ENCODE measurements at places on chromosomes 7 and 10.

- DNase-seq: no peak
Measured at GRCh38 chr7:141889321-141889720, 26.9 kb upstream of the OR9A4 start.

DNA sequence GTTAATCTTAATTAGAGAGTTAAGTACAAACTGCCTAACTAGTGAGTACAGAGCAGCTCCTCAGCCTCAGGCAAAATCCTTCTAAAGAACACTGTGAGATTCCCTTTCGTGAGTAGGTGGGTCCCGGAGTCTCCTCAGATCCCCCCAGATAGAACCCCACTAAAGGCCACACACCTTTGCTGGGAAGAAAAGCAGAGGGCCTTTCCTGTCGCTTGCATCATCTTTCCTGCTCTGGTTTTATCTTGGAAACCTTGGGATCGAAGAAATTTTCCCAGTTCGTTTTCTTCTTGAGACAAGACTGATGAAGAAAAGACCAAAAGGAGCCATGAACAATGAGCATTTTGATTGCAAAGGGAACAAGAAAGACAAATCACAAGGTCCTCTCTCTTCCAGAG lies 40.9 kb downstream of the ICA1 start:
- no peak for DNase-seq

DNA sequence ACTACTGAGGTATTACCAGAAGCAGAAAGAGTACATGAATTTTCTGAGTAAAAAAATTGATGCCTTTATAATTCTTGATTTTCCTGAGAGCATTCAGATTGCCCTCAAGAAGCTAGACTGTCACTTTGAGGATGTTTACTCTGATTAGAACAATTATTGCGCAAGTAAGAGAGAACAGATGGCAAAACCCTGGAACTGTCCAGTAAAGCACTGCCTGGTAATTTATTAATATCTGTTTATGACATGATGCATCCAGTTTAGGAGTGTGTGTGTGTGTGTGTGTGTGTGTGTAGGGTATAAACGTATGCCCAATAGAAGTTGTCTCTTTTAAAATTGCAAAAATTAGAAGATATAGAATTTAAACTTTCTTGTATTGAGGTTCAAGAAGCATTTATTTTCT lies 379.7 kb downstream of the PHTF2 start:
- no peak for DNase-seq

GRCh38 chr7:136026209-136026608 lies 49.0 kb upstream of the MTPN start:
- DNase-seq: no peak

DNA sequence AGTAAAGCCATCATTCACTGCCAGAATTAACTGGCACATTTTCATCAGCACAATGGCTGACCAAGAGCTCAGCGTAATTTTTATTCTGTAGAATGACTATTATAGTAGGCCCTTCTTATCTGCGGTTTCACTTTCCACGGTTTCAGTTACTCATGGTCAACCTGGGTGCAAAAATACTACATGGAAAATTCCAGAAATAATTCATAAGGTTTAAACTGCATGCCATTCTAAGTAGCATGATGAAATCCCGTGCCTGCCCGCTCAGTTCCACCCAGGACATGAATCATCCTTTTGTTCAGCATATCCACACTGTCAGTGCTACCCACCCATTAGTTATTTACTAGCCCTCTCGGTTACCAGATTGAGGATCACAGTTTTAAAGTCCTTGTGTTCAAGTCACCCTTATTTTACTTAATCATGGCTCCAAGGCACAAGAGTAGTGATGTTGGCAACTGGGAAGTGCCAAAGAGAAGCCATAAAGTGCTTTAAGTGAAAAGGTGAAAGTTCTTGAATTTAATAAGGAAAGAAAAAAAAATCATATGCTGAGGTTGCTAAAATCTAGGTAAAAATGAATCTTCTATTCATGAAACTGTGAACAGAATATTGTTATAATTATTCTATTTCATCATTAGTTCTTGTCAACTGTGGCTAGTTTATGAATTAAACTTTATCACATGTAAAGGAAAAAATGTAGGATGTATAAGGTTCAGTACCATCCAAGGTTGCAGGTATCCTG lies 204.9 kb downstream of the DOCK4 start:
- DNase-seq: no peak

DNA sequence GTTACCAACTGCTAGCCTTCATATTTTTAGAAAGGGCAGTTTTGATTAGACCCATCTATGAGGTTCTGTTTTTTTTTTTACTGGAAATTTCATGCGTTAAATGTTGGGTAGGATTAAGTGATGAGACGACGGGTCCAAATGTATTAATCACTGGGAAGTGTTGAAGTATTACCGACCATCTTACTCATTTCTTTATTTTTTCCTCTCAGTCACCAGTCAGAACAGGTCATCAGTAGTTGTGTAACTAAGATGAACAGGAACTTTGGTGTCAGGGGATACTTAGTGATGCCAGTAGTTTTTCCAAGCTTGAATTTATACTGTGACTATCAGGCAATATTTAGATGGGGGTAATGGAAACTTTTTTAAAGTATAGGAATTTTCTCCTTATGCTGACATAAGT lies 14.2 kb downstream of the TFAM start:
- DNase-seq: no peak

GRCh38 chr10:32972929-32973328 lies 14.9 kb upstream of the ITGB1 start:
- no peak for DNase-seq

DNA sequence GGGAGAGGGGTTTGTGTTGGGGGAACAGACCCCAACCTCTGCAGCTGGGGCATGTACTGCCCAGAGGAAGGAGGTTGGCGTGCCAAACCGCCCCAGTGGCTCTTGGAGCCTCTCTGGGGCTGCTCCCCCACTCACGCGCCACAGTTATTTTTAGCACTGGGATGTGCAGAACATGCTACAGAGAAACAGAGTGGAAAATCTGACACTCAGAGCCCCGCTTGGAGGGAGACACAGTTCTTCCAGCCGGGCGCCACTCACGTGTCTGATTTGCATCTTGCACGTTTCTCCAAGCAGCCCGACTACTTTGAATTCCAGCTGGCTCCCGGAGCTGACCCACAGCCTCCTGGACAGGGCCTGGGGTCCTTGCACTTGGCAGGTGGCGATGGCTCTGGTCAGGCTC lies 182.0 kb downstream of the RPS24 start:
- no peak for DNase-seq

GRCh38 chr7:139186146-139186545 lies 44.9 kb upstream of the UBN2 start:
- DNase-seq: no peak

DNA sequence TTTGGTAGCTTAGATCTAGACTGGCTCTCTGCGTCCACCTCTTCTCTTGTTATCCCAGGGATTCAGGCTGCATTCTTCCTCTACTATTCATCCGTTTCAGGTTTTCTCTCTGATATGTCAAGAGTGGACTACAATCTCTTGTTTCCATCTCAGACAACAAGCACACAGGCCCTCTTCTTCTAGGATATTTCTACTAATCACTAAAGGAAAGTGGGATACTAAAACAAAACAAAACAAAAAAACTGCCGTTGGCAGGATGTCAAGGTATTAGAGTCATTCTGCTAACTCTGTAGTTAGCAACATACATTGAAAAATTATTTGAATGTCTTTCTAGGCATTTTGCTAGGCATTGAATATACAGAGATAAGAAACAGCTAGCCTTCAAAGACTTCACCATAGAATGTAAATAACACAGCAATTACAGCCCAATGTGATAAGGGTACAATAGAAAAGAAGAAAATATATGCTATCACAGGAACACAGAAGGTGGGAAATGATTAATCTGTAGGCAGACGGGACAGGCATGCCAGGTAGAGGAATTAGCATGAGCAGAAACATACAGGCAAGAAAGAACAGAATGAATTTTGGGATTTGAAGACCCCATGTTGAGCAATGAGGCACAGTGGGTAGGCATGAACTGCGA lies 210.5 kb downstream of the CSTF2T start:
- no peak for DNase-seq

- DNase-seq: no peak
Measured at GRCh38 chr10:72034040-72034499, 54.3 kb downstream of the SPOCK2 start.

Data from stimulated activated CD4-positive, alpha-beta T cell treated with anti-CD3 and anti-CD28 coated beads, Interleukin-15, amount 100 ng/mL, for 1 hour (primary cell).